Activated CD4-positive, alpha-beta T cell treated with anti-CD3 and anti-CD28 coated beads, Interleukin-2, amount 50 U/mL, for 24 hours (primary cell): ENCODE measurements at places on chromosomes 2 and 18.

- no peak for DNase-seq
Measured at GRCh38 chr18:46892842-46893241, 24.5 kb downstream of the PIAS2 start.

- DNase-seq = no peak
Measured at GRCh38 chr2:110870545-110870944, 138.2 kb downstream of the ACOXL start.

- DNase-seq = no peak
Measured at GRCh38 chr2:120251078-120251477, 1.6 kb upstream of the RALB start.

- no peak for DNase-seq
Measured at GRCh38 chr2:77087987-77088414, 434.2 kb downstream of the LRRTM4 start.

GRCh38 chr2:137252934-137253333 lies 487.6 kb downstream of the THSD7B start:
- no peak for DNase-seq

- DNase-seq = no peak
Measured at GRCh38 chr2:217465100-217465499, 537.7 kb downstream of the TNS1 start.

DNA sequence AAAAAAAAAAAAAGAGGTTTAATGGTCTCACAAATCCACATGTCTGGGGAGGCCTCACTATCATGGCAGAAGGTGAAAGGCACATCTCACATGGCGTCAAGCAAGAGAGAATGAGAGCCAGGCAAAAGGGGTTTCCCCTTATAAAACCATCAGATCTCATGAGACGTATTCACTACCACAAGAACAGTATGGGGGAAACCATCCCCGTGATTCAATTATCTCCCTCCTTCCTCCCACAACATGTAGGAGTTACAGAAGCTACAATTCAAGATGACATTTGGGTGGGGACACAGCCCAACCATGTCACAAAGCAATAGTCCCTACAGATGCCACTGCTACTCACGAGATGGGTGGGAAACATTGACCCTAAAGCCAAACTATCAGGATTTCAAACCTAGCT lies 392.7 kb upstream of the ID2 start:
- no peak for DNase-seq
